ENCODE measurements at places on chromosomes 5 and 9. TPM values are rescaled to one million over a fixed set of nuclear protein-coding genes. Genes with fewer than 3 reads are reported as not detected.

Gene TAF11L12
- polyA plus RNA-seq = not detected

Gene GBGT1
- polyA plus RNA-seq = 7.9 TPM

Gene OR1L4
- polyA plus RNA-seq = not detected

Gene PCDHGA2
- 0.73 TPM for polyA plus RNA-seq

Gene FAM193B
- 61.0 TPM for polyA plus RNA-seq

DNA sequence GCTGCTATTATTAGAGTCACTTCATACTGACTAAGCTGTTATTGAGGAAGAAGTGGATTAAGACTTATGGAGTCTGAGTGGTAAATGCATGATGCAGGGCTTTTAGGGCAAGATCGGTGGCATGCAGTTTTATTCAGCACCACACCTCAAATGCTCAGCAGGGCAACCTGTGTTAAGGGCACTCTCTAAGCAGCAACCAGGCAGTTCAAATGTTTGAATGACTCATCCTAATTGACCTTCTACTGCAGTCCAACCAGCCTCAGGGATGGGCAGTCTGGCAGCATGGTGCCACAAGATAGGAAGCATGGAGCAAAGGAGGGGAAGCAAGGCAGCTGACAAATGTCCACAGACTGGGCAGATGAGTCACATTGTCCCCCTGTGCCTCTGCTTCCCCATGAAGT, 80.2 kb upstream of the MIER3 start:
- no peak for DNase-seq

GRCh38 chr9:131961496-131961880, 118.2 kb downstream of the MED27 start:
- no peak for DNase-seq

- peak; percentile 48 for DNase-seq
These were observed 15.6 kb downstream of the FCN2 start for GRCh38 chr9:134895908-134896833.

DNA sequence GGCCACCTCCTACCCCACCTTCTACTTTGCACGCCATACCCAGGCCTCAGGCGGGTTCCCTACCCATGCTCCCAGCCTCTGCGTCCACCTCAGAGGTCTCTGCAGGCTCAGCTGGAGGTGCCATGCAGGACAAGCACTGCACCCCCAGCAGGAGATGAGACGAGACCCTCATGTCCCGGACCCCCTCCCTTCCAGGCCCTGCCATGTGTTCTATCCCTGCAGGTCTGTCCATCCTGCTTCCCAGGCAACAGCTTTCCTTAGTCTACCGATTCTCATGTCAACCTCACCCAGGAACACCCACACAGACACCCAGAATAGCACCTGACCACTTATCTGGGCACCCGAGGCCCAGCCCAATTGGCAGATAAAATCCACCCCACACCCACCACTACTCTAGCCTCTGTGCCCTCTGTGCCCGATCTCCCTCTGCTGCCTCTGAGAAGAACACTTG, 52.1 kb downstream of the SEMA4D start:
- DNase-seq = no peak

DNA sequence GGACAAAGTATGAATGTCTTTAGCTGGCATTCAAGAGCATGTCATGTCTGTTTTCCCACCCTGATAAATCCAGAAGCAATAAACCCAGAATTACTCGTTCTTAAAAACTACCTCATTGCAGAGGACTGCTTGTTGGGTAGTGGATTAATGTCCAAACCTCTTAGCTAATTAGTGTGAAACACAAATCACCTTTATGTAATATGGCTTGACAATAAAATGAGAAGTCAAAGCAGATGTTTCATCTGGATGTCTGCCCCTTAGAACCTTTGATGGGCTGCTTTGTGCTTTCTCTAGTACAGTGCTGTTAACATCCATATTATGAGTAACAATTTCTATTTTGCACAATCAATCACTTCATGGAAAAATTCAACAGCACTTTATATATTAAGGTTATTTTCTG, 149.1 kb upstream of the TUT7 start:
- no peak for DNase-seq

DNA sequence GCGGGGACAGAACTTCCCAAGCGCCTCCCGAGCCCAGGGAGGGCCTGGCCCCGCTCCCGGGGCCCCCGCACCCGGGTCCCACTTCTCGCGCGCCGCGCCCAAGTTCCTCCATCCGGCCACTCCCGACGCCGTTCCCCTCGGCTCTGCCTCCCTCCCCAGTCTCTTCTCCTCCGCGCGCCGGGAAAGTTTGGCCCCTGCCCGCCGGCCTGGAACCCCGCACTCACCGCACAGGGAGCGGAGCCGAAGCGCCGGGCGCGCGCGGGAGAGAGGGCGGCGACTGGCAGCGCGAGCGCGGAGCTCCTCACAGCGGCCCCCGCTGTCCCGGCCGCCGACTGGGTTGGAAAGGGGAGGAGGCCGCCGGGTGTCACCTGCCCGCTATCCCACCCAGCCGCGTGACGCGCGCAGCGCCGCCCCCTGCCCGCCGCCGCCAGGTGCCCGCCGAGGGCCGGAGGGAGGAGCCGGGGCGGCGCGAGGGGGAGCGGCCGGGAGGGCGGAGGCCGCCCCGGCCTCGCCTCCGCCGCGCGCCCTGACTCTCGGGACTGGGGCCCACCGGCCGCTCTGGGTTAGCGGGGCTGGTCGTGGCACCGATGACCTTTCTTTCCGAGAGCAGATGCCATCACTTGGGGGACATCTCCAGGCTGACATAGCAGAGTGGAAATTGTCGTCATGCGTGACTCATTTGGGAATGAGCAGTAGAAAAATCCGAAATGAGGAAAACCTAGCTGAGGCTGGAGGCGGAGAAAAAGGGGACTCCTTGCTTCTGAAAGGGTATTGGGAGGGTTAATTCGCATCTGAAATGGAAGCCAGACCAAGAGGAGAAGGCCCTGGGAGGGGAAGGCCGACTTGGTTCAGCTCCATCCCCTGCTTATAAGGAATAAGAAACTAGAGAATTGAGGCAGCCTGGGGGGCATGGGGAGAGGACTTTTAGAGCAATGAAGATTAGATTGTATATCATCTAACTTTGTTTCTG, at the start of gene ELOVL7:
TSS of gene ELOVL7 (minus strand) at position 334 of the 970 bp plus-strand sequence. CDS start 56,872 bp downstream, outside the sequence.
- DNase-seq = peak; percentile 92

GRCh38 chr9:21552244-21553170, 70.4 kb upstream of the IFNE start:
- no peak for DNase-seq

- no peak for DNase-seq
These were observed 367.7 kb upstream of the SLC30A5 start for GRCh38 chr5:68725905-68726683.

DNA sequence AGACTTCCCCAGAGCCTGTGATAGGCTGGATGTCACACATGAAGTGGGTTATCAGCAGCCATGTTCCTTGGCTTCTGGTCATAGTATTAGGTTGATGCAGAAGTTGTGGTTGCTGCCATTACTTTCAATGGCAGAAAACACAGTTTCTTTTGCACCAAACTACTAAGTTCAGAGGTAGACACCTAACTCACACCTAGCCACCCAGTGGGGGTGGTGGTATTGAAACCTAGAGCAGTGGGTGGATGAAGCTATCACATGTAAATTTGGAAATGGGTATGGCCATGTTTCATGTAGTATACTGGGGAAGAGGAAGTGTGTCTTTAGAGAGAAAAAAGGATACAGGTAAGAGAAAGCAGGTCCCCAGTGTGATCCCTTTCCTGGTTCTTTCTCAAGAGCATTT, 347.9 kb upstream of the SEMA6A start:
- DNase-seq = no peak

GRCh38 chr9:720239-720881, 121.1 kb upstream of the DMRT1 start:
- no peak for DNase-seq

GRCh38 chr5:118578093-118578492, 410.3 kb downstream of the DTWD2 start:
- DNase-seq = no peak

DNA sequence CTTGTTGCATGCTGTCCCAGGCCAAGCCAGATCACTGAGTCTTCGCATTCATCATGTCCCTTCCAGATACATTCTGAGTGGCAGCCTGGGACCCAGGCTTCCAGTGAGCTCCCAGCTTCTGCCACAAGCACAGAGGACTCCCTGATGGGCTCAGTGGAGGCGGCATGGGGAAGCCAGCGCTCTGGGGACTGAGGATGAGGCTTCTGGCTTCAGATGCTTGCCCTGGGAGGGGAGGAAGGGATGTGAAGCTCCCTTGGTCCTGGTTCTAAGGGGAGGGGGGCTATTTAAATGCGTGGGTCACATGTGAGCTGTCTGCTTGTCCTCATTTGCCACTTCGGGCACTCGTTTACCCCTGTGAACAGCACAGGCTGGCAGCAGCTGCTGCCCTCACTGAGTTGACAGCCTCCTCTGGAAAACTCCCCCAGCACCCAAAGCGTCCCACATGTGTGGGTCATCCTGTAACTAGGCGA, 174.0 kb downstream of the NR3C1 start:
- no peak for DNase-seq

DNA sequence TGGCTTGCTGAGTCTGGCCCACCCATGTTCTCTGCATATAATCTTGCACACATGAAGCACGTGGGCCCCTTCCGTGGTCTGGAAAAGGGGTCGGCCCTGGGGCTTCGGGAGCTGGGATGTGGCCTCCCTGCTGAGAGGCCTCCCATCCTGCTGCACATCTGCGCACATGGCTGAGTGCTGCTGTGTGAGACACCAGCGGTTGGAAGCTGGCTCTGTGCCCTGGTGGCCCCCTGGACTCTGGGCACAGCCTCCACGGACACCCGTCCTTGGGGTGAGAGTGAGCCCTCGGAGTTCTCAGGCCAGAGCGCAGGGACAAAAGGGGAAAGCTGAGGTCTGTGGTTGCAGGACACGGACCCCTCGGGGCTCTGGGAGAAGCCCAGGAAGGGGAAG, 115.8 kb downstream of the RXRA start:
- DNase-seq = no peak
